ENCODE measurements at places on chromosomes 3 and 15.
A peak's percentile ranks its signal among the peaks of the same experiment; 100 is the strongest.

DNA sequence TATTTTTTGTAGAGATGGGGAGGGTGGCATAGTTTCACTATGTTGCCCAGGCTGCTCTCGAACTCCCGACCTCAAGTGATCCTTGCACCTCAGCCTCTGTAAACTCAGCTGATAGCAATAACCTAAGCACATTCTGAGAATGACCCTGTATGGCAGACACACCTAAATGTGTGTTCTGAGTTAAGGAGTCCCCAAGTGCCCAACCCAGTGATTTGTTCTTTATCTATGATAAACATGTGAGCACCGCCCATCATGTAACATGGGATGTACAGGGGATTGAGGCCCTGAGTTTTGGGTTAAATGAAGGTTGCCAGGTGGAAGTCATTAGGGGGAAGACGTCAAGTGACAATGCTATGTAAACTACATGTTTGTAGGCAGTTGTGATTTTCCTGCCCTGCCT lies 5.7 kb downstream of the NCEH1 start:
- no peak for DNase-seq

DNA sequence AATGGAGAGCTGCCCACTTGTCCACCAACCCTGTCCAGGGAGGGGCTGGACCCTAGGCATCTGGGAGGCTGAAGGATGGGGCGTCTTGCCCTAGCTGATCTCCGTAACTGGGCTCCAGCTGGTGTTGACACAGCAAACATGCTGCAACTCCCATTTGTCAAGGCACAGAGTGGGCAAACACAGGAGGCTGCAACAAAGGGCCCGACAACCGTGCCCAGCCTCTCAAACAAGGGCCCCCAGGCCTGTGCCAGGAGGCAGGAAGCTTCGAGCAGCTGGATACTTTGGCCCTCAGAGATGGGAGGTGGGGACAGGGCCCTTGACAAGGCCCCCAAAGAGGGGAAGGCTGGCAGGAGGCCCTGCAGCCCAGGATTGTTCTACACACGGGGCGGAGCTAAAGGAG lies 64.2 kb upstream of the TMEM115 start:
- peak; percentile 80 for DNase-seq

DNA sequence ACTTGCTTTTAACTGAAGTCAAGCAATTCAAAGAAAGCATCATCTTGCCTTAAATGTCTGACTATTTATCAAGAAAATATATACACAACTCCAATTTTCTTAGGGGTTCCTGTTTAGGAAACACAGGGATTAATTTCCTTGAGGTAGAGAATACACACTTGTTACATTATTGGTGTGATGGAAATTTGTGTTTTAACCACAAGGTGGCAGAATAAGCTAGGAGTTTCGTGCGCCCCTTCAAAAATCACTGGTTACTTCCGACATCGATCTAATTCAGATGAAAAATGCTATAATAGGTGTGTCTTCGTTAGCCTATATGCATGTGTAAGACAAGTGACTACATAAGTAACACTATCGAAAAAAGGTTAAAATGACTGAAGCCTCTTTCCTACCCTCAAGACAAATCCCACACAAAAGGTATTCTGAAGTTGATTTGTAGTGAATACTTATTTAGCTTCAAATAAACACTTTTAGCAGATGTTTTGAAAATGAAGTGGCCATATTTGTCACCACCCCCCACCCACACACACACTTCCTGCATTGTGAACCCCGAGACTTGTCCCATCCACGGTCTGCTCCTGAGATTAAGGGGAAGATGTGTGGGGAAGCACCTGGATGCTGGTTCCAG lies 246.5 kb downstream of the ROBO1 start:
- no peak for DNase-seq

GRCh38 chr3:6921066-6921465 lies 60.2 kb downstream of the GRM7 start:
- DNase-seq: peak; percentile 34

DNA sequence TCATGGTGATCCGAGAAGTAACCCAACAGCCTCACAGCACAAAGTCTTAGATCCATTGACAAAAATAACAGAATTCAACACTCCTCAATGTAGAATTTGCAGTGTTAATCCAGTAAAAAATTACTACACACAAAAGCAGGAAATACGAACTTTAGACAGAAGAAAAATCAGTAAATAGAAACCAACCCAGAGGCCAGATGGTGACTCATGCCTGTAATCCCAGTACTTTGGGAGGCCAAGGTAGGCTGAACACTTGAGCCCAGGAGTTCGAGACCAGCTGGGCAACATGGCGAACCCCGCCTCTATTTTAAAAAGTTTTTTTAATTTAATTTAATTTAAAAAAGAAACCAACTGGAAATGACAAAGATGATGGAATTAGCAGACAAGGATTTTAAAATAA lies 36.1 kb downstream of the SELENOT start:
- no peak for DNase-seq

- DNase-seq: no peak
Measured at GRCh38 chr3:36032180-36033047, 347.9 kb upstream of the STAC start.

GRCh38 chr15:69524814-69525213 lies 72.2 kb downstream of the RPLP1 start:
- no peak for DNase-seq

- no peak for DNase-seq
Measured at GRCh38 chr3:71328926-71329325, 254.6 kb downstream of the FOXP1 start.

DNA sequence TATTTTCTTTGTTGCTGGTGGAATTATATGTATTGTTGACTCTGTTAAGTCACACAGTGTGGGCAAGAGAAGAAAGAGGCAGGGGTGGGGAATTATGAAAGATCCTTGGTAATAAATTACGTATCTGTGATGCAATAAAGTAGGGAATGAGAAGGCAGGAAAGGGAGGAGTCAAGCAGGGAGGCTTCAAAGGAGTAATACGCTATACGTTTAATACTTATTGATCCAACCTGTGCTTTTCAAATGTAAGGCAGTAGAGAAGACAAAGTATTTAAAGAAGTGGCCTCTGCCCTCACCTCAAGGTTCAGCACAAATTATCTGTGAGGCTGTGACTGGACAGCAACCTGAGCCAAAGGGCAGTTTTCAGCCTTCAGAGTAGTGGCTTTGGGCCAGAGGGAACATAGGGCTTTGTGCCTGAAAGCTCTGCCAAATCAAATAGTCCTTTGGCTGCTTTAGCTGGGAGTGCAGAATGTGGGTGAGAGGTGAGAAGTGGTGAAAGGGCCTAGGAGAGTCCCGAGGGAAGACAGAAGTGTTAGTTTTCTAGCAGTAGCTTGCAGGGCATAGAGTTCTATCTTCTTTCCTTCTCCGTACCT lies 1.2 kb upstream of the PLIN1 start:
- no peak for DNase-seq

GRCh38 chr3:116093374-116093773 lies 351.9 kb downstream of the LSAMP start:
- no peak for DNase-seq

DNA sequence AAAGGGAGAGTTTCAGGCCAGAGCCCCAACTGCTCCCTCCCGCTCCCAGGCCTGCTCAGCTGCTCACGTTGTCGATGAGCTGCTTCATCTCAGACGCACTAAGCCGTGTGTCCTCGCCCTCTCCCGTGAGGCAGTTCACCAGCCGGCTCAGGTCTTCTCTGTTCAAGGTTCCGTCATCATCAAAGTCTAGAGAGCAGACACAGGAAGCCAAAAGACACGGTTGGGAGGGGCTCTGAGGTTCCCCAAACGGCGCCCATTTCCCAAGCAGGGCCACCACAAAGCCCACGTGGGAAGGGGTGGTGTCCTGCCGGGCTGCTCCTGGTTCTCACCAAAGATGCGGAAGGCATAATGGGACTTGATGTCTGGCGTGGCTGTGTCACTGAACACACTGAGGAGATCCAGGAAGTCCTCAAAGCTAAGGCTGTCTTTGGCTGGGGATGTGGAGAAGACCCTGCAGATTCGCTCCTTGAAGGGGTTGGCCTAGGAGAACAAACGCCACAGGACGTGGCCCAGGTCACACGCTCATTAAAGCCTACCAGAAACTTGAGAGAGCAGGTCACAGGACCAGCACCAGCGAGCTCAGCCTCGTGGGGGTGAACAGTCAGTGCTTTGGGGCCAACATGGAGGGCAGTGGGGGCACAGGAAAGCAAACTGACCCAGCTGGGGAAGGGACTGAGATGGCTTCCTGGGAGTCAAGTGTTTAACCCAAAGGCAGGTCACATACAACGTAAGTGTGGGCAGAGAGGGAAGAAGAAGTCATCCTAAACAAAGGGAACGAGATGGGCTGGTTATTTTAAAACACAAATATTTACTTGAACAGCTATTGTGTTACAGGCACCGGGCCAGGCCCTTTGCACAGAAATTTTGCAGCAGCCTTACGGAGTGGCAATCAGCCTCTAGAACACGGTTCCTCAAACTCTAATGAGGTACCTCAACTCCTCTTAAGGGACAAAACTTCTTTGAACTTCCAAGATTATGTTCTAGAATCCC lies 2.4 kb downstream of the CIB1 start:
- DNase-seq: no peak

GRCh38 chr3:128482175-128482574 lies 10.8 kb downstream of the GATA2 start:
- DNase-seq: no peak

- DNase-seq: no peak
Measured at GRCh38 chr3:113261063-113261625, 49.8 kb downstream of the BOC start.

Measured in NCI-H510A (cell line).